Testis (tissue), 5 donors: ENCODE measurements at places on chromosomes 11 and 22.

GRCh38 chr11:81072273-81072672, 1631.4 kb upstream of the TENM4 start:
- no peak overlapping the region for H3K4me3 ChIP-seq
- no peaks in the 10 kb centered on the region for H3K36me3 ChIP-seq
- no peak for DNase-seq
- H3K4me1 ChIP-seq: no peaks in the 10 kb centered on the region
- H3K27me3 ChIP-seq: no peaks in the 10 kb centered on the region

DNA sequence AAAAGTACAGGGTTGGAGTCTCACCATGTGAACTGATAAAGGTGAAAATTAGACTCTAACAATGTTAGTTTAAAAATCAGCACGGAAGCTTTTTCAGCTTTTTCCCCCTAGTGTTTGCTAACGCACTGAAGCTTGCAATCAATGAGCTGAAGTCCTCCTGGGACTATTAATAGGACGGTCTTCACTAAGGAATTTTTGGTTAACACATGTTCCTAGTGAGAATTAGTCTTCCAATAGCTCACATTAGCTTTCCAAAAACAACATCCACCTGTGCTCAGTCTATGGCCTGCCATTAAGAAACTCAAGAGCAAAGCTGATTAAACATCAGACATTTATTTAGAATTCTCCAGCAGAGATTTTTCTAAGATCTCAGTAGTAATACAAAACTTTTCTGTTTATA, 26.7 kb upstream of the DDI1 start:
- DNase-seq: no peak
- H3K4me1 ChIP-seq: no peaks in the 10 kb centered on the region
- no peaks in the 10 kb centered on the region for H3K36me3 ChIP-seq
- no peak overlapping the region for H3K4me3 ChIP-seq
- no peaks in the 10 kb centered on the region for H3K27me3 ChIP-seq
- H3K27ac ChIP-seq: peak overlapping the region; percentile 65

DNA sequence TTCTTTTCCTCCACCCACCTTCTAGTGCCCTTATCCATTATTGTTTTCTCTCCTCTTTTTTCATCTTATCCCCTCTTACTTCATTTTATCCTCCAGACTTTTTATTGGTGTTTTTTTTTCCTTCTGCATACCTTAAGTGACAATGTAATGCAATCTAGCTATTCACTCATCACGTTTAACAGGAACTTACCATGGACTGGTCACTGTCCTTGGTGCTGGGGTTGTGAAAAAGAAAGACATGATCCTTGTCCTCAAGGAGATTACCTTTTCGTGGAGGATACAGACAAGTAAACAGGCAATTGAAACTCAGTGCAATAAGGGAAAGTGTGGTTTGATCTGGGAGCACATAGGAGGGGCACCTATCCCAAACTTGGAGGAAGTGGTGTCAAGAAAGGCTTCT, 20.7 kb downstream of the SYT9 start:
- no peak overlapping the region for H3K27ac ChIP-seq
- H3K4me1 ChIP-seq: no peaks in the 10 kb centered on the region

- peaks cover 48% of the 10 kb centered on the region for H3K4me1 ChIP-seq
- no peak overlapping the region for H3K4me3 ChIP-seq
- peak overlapping the region; percentile 54 for H3K27ac ChIP-seq
Measured at GRCh38 chr22:30210235-30210909, 36.2 kb downstream of the LIF start.

DNA sequence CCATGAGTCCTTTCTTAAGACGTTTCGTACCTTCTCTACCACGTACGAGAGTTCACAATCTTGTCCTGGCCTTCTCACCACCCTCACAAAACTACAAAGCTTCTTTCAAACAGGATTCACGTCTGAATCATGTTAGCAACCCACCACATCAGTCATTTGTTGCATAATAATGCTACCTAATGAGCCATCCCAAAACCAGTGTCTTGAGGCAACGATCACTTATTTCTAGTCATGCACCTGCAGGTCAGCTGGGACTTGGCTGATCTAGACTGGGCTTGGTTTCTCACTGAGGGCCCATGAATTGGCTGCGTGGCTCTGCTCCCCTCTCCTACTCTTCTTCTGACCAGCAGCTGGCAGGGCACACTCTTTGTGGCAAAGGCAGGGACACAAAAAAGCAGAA, 28.3 kb downstream of the LARGE1 start:
- H3K27me3 ChIP-seq: no peaks in the 10 kb centered on the region
- no peak overlapping the region for H3K27ac ChIP-seq
- H3K4me1 ChIP-seq: no peaks in the 10 kb centered on the region

DNA sequence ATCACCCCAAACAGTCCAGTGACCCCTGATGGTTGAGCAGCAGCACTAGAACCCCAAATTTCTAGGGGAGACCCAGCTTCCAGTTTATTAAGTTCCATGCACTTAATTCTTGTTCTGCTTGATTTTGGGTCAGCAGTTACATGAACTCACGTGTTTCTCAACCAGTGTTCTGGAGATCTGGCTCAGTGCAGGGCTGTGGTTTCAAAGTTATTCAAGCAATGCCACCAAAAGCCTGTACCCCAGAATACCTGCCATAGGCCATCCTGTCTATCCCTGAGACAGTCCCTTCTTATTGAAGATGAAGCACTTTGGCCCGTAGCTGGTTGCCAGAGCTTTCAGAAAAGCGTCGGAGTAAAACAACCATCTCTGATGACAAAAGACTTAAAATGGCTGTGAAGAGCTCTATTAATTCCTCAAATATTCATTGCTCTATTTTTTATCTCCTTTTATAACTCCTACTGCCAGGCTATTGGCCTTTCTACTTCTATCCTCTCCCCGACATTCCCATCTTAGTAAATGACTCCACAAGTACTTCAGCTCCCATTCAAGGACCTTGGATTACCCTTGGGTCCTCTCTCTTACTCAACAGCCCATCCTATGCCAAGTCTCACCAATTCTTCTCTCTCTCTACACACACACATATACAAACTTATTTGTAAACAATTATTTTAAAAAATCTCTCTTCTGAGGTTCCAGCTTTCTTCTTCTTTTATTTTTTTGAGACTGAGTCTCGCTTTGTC, 18.0 kb upstream of the VPREB1 start:
- no peaks in the 10 kb centered on the region for H3K4me1 ChIP-seq
- no peak for DNase-seq
- H3K27ac ChIP-seq: no peak overlapping the region
- H3K36me3 ChIP-seq: no peaks in the 10 kb centered on the region

DNA sequence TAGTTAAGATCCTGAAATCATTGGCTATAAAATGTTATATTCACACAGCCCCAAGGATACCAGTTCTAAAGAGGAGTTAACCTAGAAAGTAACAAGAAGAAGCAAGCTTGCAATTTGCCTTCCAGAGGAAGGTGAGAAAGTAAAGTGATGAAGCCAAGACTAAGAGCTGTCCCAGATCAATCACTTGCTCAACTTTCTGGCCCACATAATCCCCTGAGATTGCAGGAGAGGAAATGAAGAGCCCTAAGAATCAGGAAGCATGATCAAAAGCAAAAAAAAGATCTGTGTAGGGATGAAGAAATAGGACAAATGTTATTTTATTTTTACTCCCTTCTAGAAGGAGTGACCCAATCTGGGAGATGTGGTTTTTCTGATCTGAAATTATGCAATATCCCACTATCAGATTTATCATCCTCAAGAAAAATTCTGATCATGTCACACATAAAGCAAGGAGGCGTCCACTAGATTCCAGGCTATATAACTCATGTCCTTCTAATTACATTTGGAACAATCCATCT, 180.3 kb upstream of the GUCY1A2 start:
- H3K27ac ChIP-seq: no peak overlapping the region
- no peak for DNase-seq
- no peak overlapping the region for H3K4me3 ChIP-seq
- no peaks in the 10 kb centered on the region for H3K36me3 ChIP-seq
- H3K27me3 ChIP-seq: no peaks in the 10 kb centered on the region

- H3K36me3 ChIP-seq: no peaks in the 10 kb centered on the region
- no peaks in the 10 kb centered on the region for H3K27me3 ChIP-seq
- H3K4me3 ChIP-seq: no peak overlapping the region
- H3K27ac ChIP-seq: no peak overlapping the region
- no peaks in the 10 kb centered on the region for H3K4me1 ChIP-seq
Measured at GRCh38 chr11:116333001-116333535, 439.7 kb downstream of the BUD13 start.

DNA sequence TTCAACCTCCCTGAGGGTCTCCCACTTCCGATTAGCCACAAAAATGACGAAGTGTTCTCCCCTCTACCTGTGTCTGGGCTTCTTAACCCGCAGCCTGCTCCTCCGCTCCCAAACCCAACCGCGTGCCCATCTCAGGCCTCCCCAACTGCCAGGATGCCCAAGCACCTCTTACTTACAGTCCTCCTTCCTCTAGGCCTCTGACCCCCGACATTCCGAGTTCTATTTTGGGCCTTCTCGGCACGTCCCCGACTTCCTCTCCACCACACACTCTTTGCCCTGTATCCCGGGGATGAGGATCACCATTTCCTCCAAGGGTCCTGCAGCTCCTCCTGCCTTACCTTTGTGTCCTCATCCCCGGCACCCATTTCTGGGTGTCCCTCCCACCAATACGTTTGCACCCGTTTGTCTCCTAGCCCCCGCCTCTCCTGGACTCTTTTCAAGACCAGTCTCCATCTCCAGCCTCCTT, 388 bp upstream of the MUS81 start:
- peaks cover 13% of the 10 kb centered on the region for H3K4me1 ChIP-seq
- H3K27ac ChIP-seq: peak overlapping the region; percentile 88
- H3K4me3 ChIP-seq: peak overlapping the region; percentile 85
- H3K27me3 ChIP-seq: no peaks in the 10 kb centered on the region
- H3K36me3 ChIP-seq: no peaks in the 10 kb centered on the region
- DNase-seq: peak; percentile 51

DNA sequence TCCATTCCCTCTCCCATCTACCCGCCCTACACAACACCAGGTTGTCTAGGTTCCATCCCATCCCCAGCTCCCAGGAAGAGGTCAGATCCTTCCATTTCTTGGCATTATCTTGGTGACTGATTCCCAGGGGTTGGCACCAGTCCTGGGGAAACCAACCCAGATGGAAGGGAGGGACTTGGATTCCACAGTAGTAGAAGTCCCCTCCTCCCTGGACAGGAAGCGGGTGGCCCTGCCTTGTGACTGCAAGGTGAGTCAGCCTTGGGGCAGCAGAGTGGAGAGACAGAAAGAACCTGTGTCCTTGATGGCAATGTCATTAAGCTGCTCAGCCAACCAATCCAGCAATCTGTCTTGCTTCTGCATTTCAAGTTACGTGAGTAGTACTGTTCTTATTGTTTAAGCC, 26.5 kb downstream of the SYT13 start:
- H3K27me3 ChIP-seq: no peaks in the 10 kb centered on the region
- H3K4me3 ChIP-seq: no peak overlapping the region
- no peaks in the 10 kb centered on the region for H3K4me1 ChIP-seq
- no peaks in the 10 kb centered on the region for H3K36me3 ChIP-seq
- DNase-seq: no peak

- peak overlapping the region; percentile 2 for H3K27ac ChIP-seq
- H3K4me3 ChIP-seq: no peak overlapping the region
- peak; percentile 50 for DNase-seq
- H3K27me3 ChIP-seq: no peaks in the 10 kb centered on the region
- no peaks in the 10 kb centered on the region for H3K36me3 ChIP-seq
Measured at GRCh38 chr11:86519064-86519911, 144.6 kb downstream of the CCDC81 start.

GRCh38 chr22:46029574-46030200, 52.7 kb upstream of the WNT7B start:
- DNase-seq: no peak
- H3K36me3 ChIP-seq: no peaks in the 10 kb centered on the region
- no peak overlapping the region for H3K27ac ChIP-seq
- H3K27me3 ChIP-seq: no peaks in the 10 kb centered on the region
- peaks cover 13% of the 10 kb centered on the region for H3K4me1 ChIP-seq

DNA sequence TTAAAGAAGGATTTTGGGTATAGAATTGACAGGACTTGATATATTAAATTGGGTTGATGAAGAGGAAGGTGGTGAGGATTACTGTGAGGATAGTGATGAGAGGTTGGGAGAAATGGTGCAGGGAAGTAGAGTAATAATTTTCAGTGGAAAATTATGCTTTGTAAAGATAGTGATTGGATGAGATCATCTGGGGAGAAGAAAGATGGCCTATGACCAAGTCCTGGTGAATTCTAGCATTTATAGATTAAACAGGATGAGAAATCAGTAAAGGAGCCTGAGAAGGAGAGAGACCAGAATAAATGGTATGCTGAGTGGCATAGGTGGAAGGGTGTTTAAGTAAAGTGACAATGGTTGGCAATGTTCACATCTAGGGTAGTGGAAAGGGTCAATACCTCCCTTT, 15.0 kb downstream of the IPO7 start:
- no peak overlapping the region for H3K4me3 ChIP-seq
- H3K4me1 ChIP-seq: no peaks in the 10 kb centered on the region
- H3K27me3 ChIP-seq: no peaks in the 10 kb centered on the region
- H3K36me3 ChIP-seq: no peaks in the 10 kb centered on the region
- no peak overlapping the region for H3K27ac ChIP-seq
- no peak for DNase-seq

DNA sequence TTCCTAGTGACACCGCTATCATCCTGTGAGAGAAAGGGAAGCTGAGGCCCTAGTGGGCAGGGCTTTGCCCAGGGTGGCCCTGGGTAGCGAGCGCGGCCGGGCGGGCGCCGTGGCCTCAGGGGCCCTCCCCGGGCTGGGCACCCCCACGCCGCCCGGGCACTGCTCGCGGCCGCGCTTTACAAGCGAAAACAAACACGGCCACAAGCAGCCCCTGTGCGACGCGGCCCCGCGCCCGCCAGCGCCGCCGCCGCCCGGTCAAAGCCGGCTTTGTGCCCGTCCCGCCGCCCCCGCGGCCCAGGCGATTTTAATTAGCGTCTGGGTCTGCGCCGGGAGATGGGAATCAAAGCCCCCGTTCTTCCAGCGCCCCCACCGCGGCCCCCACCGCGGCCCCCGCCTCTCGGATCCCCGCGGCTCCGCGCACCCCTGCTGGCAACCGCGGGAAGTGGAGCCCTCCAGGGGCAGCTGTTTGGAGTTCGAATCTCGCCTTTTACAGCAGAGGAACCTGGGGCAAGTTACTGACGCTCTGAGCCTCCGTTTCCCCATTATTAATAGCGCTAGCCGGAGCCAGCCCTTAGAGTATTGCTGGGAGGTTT, 47.9 kb downstream of the CHRDL2 start:
- peak overlapping the region; percentile 49 for H3K4me3 ChIP-seq
- no peak overlapping the region for H3K27ac ChIP-seq
- DNase-seq: peak; percentile 30
- no peaks in the 10 kb centered on the region for H3K36me3 ChIP-seq
- peaks cover 3% of the 10 kb centered on the region for H3K4me1 ChIP-seq

GRCh38 chr11:560305-561147, at the start of the genes LMNTD2 and RASSF7:
Gene LMNTD2, minus strand, starts transcription at chr11:560738. Its CDS starts 22 bp downstream, at chr11:560716.
Gene RASSF7, plus strand, starts transcription at chr11:560970. Its CDS starts 799 bp downstream, at chr11:561769.
- H3K4me1 ChIP-seq: no peaks in the 10 kb centered on the region
- H3K4me3 ChIP-seq: peak within 1 kb of the TSS; percentile 69
- peak within 1 kb of the TSS; percentile 19 for H3K27ac ChIP-seq
- DNase-seq: peak; percentile 94

- H3K27ac ChIP-seq: no peak overlapping the region
- no peaks in the 10 kb centered on the region for H3K36me3 ChIP-seq
- H3K4me3 ChIP-seq: no peak overlapping the region
- no peaks in the 10 kb centered on the region for H3K27me3 ChIP-seq
- no peaks in the 10 kb centered on the region for H3K4me1 ChIP-seq
Measured at GRCh38 chr11:84003181-84003580, 717.0 kb upstream of the CCDC90B start.

- no peaks in the 10 kb centered on the region for H3K27me3 ChIP-seq
- no peaks in the 10 kb centered on the region for H3K36me3 ChIP-seq
- H3K4me1 ChIP-seq: no peaks in the 10 kb centered on the region
Measured at GRCh38 chr11:110126936-110127335, 33.7 kb downstream of the ZC3H12C start.
